ENCODE measurements at places on chromosomes 12 and 14. TPM values are rescaled to one million over a fixed set of nuclear protein-coding genes. Genes with fewer than 3 reads are reported as not detected.

TMEM119 gene
- 70.1 TPM for total RNA-seq

DNA sequence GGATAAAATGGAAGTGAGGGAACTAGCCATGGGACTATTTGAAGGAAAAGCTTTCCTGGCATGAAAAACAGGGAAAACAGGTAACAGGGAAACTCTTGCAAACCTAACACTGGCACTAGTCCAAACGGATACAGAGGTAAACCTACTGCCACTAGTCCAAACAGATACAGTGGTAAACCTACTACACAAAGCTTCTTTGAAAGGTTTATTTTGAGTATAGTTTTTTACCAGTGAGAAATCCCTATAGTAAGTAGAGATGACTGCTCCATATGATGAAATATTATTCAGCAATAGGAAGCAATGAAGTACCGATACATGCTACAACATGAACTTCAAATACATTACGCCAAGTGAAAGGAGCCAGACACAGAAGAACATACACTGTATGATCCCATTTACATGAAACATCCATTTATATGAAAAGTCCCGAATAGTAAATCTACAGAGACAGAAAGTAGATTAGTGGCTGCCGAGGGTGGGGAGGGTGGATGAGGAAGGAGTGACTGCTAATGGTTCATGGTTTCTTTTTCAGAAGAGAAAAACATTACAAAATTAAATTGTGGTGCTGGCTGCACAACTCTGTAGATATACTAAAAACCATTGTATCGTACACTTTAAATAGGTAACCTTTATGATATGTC is 25.5 kb downstream of the SPTLC2 start:
- H3K4me1 ChIP-seq, result no peaks in the 10 kb centered on the region
- no peak overlapping the region for H3K4me3 ChIP-seq
- H3K27ac ChIP-seq, result no peak overlapping the region
- H3K36me3 ChIP-seq, result no peaks in the 10 kb centered on the region

VDR gene
- 3.2 TPM for total RNA-seq

ACVRL1 gene
- total RNA-seq, result 11.6 TPM

ITGA5 gene
- 31.3 TPM for total RNA-seq

All from hepatocyte (in vitro differentiated cells).